Stimulated activated CD8-positive, alpha-beta memory T cell treated with anti-CD3 and anti-CD28 coated beads, Interleukin-2, amount 100 ng/mL, for 1 hour (primary cell): ENCODE measurements at places on chromosomes 3 and 15.

DNA sequence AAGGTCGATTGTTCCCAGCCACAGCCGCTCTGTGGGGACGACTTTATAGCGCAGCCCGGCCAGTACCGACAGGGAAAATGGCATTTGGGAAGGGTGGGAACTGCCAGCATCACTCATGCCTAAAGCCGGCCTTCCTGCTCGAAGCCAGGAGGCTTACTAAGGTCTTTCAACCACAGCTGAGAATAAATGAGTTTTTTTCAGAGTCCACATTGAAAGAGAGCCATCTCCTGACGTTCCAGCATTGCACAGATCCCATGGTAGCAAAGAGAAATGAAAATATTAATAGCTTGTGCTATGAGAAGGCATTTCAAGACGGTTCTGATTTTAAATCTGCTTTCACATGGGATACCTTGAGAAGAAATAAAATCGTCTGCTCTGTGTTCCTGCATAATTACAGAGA is 230.2 kb upstream of the IGF1R start:
- DNase-seq, result no peak

- DNase-seq, result no peak
Observed at GRCh38 chr3:98432575-98432974, 30.4 kb upstream of the OR5K1 start.

DNA sequence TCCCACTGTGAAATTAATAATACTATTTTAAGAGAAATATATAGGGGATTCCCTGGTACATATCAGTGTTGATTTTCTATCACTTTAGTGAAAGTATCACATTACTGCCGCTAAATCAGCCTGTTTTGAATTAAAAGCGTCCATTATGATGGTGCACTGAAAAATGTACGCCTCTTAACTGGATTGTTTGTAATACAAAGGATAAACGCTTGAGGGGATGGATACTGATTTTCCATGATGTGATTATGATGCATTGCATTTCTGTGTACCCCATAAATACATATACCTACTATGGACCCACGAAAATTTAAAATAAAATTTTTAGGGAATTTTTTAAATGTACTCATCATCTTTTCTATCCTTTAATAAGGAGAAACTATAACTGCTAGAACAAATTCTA is 478.6 kb downstream of the MAGI1 start:
- DNase-seq, result no peak

GRCh38 chr3:30518872-30519271 is 87.5 kb upstream of the TGFBR2 start:
- no peak for DNase-seq

DNA sequence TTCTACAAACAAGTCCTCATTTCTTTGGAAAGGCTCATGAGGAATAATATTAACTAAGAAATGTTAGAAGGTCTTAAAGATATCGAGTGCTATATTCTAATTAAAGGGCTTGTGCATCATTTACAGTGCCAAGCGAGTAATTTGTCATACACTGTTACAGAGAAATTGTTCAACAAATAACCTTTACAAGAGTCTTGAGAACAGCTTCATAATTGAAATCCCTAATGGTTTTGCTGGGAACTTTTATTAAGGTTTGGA is 209.5 kb downstream of the MECOM start:
- DNase-seq, result no peak

DNA sequence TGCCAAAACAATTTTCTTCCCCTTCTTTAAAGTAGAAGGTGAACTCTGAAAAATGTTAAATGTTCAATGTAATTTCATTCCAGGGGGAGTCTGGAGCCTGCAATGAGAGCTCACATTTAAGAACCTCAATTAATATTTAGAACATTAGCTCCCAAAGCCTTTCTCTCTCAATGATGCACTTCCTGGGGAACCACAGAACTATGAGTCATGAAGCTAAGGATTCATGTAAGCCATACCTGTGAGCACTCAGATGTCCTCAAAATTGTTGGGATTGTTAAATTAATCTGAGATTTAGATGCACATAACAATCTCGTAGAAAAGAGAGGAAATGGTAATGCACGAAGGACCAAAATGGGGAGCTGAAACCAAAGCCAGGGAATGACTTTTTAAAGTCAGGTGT is 244.2 kb upstream of the LRIG1 start:
- no peak for DNase-seq

GRCh38 chr15:47514200-47514652 is 203.1 kb upstream of the SEMA6D start:
- DNase-seq, result no peak

DNA sequence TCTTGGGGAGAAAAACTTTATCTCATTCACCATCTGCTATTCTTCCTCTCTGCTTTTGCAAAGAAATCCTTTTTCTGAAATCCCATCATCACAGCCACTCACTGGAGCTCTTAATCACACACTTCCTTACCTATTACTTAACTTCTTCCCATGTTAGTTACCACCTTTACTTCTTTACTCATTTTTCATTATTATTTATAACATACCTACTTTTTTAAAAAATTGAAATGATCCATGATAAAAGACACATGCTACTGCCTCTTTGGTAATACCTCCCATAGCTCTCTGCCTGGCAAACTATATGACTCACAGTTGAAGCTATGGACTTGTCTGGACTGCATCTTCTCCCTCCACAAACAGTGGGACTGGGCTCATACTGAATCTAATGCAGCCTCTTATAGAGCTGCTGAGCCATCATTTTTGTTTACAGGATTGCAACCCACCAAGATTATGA is 150.3 kb downstream of the TNIK start:
- no peak for DNase-seq

- no peak for DNase-seq
Observed at GRCh38 chr3:130929804-130930203, 35.9 kb downstream of the ATP2C1 start.

DNA sequence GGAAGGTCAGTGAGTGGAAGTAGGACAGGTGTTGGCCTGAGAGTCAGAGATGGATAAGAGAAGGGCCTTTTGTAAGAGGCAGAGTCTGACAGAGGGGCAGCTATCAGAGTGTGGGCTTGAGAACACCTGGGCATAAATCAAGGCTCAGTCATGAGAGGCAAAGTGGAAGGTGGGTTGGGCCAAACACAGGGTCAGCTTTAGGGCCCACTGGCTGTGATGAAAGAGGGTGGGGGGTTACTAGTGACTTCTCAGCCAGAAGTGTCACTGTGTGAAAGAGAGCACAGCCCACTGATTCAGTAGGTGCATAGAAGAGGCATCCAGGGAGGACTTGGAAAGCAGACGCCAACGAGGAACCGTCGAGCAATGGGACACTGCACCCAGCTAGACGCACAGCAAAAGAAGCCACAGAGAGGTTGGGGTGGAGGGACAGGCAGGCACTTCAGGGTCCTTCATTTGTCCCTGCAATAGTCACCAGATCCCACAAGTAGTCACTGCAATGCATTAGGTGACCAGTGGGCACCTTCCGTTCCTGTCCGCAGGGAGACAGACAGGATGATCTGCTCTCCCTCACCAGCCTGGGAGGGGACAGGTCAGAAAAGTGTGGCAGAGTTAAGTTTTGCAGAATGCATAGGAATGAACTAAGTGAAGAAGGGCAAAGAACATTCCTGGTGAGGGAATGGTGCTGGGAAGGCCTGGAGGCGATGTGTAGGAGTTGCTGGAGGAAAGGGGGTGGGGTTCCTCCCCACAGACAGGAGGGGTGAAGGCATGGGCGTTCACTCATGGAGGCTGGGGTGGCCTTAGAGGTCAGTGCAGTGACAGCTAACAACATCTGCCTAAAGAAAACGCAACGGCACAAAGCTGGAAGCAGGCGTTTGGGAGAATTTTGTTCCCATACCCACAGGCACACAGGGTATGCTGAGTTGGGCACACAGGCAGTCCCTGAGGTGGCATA is 36.3 kb downstream of the MESD start:
- no peak for DNase-seq
